Left lung (tissue), 14 donors: ENCODE measurements at places on chromosomes 1 and 21. TPM values are rescaled to one million over a fixed set of nuclear protein-coding genes. Genes with fewer than 3 reads are reported as not detected.

The KIAA0040 gene
- 19.7 TPM for polyA plus RNA-seq

The OXCT2 gene
- polyA plus RNA-seq = 0.58 TPM

The TMEM200B gene
- polyA plus RNA-seq = 16.0 TPM

The TMEM52 gene
- polyA plus RNA-seq = 3.2 TPM

The LCE3E gene
- not detected for polyA plus RNA-seq

The HSD3B1 gene
- 0.86 TPM for polyA plus RNA-seq

The NKAIN1 gene
- 2.6 TPM for polyA plus RNA-seq

The LIPI gene
- polyA plus RNA-seq = 0.90 TPM

The ARTN gene
- polyA plus RNA-seq = 4.2 TPM

The SHE gene
- 25.3 TPM for polyA plus RNA-seq

The LCE2A gene
- not detected for polyA plus RNA-seq

The STIL gene
- polyA plus RNA-seq = 8.1 TPM

The TBX15 gene
- polyA plus RNA-seq = 0.41 TPM

The GNPAT gene
- polyA plus RNA-seq = 77.7 TPM

The PANK4 gene
- polyA plus RNA-seq = 30.9 TPM

The KLHDC9 gene
- polyA plus RNA-seq = 5.6 TPM

The HSD11B1 gene
- polyA plus RNA-seq = 10.3 TPM

The LCE3D gene
- not detected for polyA plus RNA-seq
